ENCODE measurements at places on chromosomes 1 and 21.

DNA sequence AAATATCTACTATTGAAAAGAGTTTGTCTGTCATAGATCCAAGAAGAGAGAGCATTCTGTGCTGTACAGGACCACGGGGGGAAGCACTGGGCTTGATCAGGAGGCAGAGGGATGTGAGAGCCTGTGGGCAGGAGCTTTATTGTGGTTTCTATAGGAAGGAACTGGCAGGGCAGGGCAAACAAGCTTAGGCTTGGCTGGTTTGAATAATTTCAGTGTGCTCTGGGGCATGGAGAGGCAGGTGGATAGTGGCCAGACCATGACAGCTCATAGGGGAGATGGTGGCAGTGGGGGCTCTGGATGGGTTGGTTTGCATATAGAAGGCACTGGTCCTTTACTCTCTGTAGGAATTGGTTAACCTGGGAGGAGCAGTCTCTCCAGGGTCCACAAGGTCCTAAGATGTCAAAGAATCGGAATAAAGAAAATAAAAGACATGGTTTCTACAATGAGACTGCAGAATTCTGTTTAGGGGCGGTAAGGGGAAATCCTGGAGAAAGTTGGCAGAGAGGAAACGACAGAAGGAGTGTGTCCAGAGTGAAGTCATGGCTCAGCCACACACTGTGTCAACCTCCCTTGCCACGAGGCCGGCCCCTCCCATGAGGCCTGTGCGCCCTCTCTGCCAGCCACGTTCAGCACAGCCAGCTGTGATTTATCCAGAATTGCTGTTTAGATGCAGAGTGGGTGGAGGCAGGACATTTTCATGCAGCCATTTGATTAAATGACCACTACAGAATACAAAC is 81.7 kb upstream of the PGBD5 start:
- no peak for DNase-seq

- no peak for DNase-seq
These were observed 167.7 kb upstream of the KCNJ15 start for GRCh38 chr21:38088916-38089762.

GRCh38 chr1:9260059-9260766 is 25.6 kb downstream of the H6PD start:
- DNase-seq: no peak

DNA sequence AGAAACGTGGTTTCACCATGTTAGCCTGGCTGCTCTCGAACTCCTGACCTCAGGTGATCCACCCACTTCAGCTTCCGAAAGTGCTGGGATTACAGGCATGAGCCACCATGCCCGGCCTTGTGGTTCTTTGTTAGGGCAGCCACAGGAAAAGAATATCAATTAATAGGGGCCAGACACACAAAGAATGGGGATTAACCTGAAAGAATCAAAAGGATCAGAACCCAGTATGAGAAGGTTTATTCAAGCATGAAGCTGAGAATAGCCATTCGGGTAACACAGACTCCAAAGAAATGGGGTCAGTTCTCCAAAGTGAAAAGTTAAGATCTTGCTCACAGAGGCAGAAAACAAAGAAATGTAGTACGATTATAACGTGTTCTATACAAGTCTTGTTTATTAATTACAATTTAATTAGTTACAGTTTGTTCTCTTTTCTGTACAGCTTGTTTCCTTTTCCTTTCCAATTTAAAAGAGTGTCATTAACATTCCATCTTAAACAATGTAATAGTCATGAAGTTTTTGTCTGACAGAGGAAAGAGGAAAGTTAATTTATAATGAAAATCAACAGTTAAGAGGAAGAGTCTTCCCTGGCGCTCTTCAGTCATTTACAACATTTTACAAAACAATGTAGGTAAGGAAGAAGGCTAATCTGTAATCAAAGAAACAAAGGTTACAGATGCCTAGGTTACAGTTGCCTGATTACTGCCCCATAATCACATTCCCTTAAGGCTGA is 51.3 kb upstream of the SLC45A1 start:
- DNase-seq: no peak

DNA sequence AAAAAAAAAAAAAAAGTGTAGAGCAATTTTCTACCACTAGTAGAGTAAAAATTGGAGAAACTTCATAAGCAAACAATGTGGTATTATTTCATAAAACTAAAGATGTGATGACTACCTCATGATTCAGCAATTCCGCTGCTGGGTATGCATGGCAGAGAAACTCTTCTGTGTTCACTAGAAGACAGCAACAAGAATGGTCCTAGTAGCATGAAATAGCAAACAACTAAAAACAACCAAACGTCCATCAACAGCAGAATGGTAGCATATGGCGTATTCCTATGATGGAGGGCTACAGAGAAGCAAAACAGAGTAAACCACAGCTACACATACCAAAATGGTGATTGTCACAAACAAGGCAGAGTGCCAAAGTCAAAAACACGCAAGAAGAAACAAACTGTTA is 18.9 kb downstream of the HTR1D start:
- DNase-seq: no peak

GRCh38 chr1:194717941-194718340 is 1531.5 kb upstream of the B3GALT2 start:
- no peak for DNase-seq

GRCh38 chr1:156129687-156130577 is 15.4 kb downstream of the LMNA start:
- peak; percentile 54 for DNase-seq

- no peak for DNase-seq
These were observed 23.1 kb upstream of the C1orf198 start for GRCh38 chr1:230891413-230891812.

DNA sequence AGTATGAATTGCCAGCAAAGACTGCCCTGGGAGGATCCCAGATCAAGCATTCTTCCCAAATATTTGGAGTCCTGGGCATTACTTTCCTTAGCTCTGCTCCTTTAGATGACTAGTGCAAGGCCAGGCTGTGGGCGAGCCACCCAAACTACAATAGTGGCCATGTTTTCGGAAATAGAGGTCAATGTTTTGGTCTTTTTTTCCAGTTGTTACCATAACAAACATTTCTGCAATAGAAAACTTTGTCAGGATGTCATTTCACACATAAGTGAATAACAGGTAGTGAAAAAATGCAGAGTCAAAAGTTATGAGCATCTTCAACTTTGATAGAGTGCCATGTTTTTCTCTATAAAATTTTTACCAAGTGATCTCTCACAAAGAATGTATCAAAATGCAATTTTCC is 25.2 kb upstream of the OR10J4 start:
- DNase-seq: no peak

GRCh38 chr1:36797761-36798160 is 236.6 kb downstream of the GRIK3 start:
- DNase-seq: no peak

DNA sequence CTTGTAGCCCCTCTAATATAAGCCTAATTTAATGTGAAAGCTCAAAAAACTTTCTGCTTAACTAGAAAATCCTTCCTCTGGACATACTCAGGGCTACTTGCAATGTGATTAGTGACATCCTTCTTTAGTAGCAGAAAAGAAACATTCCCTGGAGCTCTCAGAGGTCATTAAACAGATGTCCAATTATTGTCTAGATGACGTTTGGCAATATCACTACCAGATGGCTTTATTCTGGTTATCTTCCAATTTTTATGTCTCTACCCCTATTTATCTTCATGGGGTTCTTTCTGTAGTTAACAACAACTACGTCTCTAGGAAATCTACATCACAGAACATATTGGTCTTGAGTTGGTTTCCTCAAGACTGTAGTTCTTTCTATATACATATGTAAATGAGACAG is 44.2 kb downstream of the CTH start:
- DNase-seq: no peak

- no peak for DNase-seq
These were observed 905 bp downstream of the LIX1L start for GRCh38 chr1:145956781-145957442.

DNA sequence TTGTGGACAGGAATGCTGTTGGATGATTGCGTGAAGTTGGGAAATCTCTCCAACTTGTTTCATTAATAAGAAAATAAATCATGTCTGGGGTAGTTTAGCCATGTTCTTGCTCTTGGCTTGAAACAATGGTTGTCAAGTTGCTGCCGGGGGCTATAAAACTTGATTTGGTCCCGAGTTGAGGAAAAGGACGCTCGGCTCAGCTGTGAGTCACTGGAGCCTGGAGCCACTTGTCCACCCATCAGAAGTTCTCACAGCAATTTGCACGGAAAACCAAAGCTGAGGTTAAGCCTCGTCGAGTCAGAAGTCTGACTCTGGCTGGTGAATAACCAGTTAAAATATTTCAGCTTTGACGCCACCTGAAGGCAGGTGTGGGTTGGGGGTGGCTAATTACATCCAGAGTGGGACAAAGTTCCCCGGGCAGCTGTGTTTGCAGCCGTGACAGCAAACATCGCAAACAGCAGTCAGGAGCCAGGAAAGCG is 19.7 kb upstream of the RIPK4 start:
- DNase-seq: no peak

GRCh38 chr1:107949467-107950253 is 15.3 kb downstream of the VAV3 start:
- no peak for DNase-seq

- DNase-seq: no peak
These were observed 12.2 kb upstream of the RIPK4 start for GRCh38 chr21:41778930-41779600.

- DNase-seq: no peak
These were observed 30.9 kb downstream of the PRDM16 start for GRCh38 chr1:3099861-3100260.

GRCh38 chr1:24248859-24249258 is 61.8 kb upstream of the IFNLR1 start:
- DNase-seq: no peak

GRCh38 chr21:29196670-29197191 is 66.3 kb downstream of the MAP3K7CL start:
- no peak for DNase-seq

GRCh38 chr1:110477445-110477957 is 26.6 kb downstream of the PROK1 start:
- DNase-seq: no peak

- DNase-seq: no peak
These were observed 308.0 kb downstream of the CAMTA1 start for GRCh38 chr1:7093297-7093696.

DNA sequence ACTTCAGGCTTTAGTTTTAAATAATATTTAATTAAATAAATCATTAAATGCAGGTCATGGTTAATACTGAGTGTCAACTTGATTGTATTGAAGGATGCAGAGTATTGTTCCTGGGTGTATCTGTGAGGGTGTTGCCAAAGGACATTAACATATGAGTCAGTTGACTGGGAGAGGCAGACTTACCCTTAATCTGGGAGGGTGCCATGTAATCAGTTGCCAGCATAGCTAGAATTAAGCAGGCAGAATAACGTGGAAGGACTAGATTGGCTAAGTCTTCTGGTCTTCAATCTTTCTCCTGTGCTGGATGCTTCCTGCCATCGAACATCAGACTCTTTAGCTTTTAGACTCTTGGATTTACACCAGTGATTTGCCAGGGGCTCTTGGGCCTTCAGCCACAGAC is 85.3 kb downstream of the MAP3K21 start:
- no peak for DNase-seq

GRCh38 chr21:25676451-25676850 is 37.4 kb downstream of the JAM2 start:
- DNase-seq: no peak

DNA sequence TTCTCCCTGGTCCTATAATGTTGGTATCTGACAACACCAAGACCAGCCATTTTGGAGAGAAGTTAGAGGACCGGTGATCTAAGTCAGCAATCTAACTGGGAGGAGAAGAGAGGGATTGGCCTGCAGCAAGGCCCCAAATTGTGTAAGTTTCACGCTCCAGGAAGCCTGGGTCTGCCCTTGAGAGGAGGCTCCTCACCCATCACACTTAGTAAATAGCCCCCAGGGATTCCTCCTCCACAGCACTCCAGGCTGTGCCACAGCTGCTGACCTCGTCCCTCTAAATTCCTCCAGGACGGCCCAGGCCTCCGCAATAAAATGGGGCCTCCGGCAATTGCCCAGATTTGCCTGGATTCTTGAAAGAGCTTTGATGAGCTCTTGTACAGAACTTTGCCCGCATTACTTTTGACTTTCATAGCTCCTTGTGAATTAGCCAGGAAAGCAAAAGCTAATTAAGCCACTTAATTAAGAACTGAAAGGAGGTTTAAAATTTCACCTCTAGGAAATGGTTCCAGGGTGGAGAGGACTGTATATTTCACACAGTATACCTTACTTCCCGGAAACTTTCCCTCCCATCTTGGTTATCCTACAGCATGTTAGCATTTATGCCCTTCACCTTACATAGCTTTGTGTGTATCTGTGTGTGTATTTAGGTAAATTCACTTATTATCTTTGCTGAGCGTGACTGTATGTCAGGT is 90.5 kb downstream of the LAMC2 start:
- no peak for DNase-seq

DNA sequence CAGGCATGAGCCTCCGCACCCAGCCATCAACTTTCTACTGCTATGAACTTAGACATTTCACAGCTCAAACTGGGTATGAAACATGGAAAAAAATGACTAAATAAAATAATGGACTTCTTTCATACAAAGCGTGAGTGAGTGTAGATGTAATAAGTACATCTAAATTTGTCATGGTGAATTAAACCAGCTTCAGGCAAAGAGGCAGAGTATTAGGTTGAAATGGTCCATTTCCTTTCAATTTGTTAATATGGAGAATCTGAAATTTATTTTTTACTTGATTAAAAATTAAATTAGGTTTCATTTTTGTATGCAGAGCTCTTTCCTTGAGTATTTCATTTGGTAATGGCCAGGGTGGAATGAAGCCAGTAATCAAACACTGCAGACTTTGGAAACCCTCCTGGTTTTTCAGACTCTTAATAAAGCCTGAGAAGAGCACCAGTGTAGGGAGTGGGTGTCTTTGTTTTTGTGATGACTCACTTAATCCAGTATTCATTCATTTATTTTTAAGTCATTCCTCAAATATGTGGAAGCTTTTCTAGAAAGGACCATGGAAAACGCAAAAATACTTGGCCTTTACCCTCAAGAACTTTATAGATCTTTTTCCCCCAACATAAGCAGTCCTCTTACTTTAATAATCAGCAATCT is 49.2 kb downstream of the ALG14 start:
- no peak for DNase-seq

- no peak for DNase-seq
These were observed 40.2 kb downstream of the NID1 start for GRCh38 chr1:236024641-236025040.

DNA sequence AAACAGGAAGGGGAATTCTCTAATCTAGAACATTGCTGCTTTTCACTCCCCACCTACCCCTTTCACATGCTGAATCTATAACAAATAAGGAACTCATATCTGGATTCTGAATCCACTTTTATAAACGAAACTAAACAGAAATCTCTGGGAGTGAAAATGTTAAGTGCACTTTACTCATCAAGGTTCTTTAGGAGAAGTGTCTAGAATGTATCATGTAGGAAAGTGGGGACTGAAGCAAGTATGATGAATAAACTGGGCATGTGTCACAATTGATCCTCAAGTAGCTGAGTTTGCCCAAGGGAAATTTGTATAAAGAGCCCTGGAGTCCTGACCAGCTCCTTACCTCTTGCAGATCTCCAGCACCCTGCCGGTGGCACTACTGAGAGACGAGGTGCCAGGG is 19.8 kb downstream of the AVPR1B start:
- DNase-seq: no peak

GRCh38 chr1:15186846-15187151 is 33.3 kb downstream of the TMEM51 start:
- no peak for DNase-seq
